ENCODE measurements at places on chromosomes 3 and 15. TPM values are rescaled to one million over a fixed set of nuclear protein-coding genes. Genes with fewer than 3 reads are reported as not detected.

The EXD1 gene
- total RNA-seq, result not detected

The GOLGA6L22 gene
- not detected for total RNA-seq

The CFAP100 gene
- not detected for total RNA-seq

The GREM1 gene
- total RNA-seq, result not detected

The SAMMSON gene
- not detected for total RNA-seq

The WDR93 gene
- not detected for total RNA-seq

The GASK1A gene
- total RNA-seq, result not detected

DNA sequence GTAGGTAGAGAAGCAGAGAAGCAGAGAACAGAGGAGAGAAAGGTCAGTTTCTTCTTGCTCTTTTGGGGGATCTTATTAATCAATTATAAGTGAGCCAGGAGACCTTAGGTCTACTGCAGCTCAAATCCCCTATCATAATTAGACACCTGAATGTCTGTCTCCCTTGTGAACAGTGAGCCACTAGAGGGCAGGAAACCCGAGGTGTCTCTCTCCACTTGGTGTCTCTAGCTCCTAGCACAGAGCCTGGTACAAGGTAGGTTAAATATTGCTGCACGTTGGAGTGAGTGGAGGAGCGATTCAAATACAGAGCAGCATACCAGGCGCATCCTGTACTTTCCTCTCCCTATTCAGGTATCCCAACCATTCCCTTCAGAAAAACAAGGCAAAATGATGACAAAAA lies 2.0 kb upstream of the ST8SIA2 start:
- ATAC-seq, result peak; percentile 35

GRCh38 chr15:59550956-59551355 lies 60.6 kb upstream of the GCNT3 start:
- ATAC-seq, result no peak

GRCh38 chr15:62450061-62450460 lies 285.0 kb upstream of the C2CD4B start:
- ATAC-seq, result no peak

- no peak for ATAC-seq
These were observed 43.7 kb downstream of the POC1A start for GRCh38 chr3:52110502-52110901.

GRCh38 chr3:184561913-184562877 lies 610 bp downstream of the EPHB3 start:
- ATAC-seq, result no peak

DNA sequence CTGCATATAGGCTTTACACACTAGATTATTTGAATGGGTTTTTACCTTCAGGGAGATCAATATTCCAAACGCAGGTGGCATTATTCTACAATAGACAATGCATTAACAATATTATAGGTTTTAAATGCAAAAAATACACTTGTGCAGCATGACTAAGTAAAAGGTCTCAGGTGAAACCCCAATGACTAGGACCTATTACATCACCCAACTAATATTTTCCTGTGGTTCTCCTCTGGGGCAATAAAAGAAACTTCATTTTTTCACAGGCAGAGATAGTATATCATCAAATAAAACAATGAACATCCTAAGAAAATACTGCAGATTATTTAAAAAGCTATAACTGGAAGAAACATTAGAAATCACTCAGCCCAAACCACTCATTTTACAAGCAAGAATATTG lies 375.3 kb downstream of the ROBO1 start:
- ATAC-seq, result no peak

DNA sequence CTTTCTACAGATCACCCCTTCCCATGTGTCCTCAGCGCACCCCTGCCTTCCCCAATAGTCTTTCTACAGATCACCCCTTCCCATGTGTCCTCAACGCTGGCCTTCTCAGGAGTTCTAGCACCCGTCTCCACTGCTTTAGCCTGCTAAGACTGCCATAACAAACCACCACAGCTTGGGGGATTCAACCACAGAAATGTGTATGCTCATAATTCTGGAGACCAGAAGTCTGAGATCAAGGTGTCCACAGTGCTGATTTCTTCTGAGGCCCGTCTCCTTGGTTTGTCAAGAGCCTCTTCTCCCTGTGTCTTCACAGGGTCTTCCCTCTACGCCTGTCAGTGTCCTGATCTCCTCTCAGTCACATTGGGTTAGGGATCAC lies 68.1 kb upstream of the CGNL1 start:
- no peak for ATAC-seq

DNA sequence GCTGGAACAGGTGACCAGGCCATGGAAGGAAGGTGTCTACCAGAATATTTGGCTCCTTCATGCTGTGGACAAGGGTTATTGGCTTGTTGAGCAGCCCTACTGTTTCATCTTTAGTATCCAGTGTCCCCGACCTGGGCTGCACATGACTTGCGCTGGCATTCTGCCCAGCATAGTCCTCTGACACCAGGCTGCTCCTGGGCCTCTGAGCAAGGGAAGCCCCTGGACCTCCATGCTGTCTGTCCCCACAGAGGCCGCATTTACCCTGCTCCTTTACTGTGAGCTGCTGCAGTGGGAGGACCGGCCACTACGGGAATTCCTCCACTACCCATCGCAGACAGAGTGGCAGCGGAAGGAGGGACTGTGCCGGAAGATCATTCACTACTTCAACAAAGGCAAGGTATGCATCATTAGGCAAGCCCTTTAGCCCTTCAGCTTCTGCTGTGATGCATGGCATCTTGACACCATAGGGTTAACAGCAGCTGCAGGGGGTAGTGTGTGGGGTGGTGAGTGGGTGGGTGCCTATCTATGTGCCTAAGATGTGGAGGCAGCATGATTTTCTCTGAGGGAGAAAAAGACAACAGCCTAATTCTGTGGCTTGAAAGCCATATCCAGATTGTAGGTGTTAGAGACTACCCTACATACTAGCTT lies 44.0 kb upstream of the MANF start:
- ATAC-seq, result no peak

DNA sequence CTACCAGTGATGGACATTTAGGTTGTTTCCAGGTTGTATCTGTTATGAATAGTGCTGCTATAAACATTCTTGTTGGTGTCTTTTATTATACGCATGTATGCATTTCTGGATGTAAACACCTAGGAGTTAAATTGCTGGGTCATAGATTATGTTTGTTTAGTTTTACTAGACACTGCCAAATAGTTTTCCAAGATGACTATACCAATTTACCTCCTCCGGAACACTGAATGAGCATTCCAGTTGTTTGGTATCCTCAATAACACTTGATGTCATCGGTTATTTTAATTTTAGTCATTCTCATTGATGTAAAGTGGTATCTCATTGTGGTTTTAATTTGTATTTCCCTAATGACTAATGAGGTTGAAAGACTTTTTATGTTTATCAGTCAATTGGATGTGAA lies 36.6 kb upstream of the ARID3B start:
- no peak for ATAC-seq

GRCh38 chr3:154954757-154955156 lies 125.4 kb upstream of the MME start:
- ATAC-seq, result no peak

DNA sequence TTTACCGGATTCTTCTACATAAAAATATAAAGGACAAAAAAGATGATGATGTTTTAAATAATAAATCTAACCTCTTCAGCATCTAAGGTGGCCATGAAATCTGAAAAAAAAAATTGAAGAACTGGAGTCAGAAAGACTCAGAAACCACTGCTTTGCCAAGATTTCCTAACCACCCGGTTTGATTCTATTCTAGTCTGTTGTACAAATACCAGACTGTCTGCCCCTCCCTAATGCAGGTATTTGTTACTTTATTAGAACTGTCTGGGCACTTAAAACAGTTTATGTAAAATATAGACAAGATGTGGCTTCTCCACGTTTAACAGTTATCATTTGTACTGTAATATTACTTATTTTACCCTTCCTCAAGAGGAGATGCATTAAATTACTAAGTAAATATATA lies 48.8 kb downstream of the UACA start:
- no peak for ATAC-seq

DNA sequence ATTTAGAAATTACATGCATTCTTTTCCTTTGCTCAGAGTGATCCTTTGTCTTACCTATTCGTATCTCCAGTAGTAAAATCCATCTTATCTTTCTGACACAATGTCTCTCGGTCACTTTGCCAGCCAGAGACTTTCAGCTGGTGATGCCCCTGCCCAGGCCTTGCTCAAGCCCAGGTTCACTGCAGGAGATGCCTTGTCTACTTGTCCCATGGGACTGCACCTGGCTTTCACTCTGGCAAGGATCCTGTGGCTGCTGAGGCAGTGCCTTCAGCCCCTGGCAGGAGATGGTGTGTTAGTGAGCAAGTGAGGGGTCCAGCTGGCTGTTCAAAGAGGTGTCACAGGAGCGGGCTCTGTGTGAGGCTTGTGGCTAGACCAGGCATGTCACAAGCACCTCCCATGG lies 1268.9 kb downstream of the OTOL1 start:
- ATAC-seq, result no peak

DNA sequence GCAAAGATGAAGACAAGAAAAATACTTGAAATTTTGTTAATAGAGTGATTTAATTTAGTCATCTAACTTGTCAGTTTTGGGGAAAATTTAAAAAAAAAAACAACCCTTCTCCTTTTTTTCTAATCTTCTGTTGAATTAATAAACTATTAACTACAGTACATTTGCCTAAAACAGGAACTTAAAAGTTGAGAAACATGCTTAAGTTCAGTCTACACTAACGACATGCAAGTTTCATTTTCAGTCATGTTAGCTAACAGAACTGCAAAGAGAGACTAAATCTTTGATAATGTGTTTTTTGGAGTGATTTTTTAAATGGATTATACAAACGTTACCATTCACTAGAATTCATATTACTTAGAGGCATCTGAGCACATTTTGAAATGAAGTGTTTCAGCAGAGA lies 71.9 kb upstream of the MBNL1 start:
- ATAC-seq, result no peak
